ENCODE measurements at places on chromosomes 1 and 21.

DNA sequence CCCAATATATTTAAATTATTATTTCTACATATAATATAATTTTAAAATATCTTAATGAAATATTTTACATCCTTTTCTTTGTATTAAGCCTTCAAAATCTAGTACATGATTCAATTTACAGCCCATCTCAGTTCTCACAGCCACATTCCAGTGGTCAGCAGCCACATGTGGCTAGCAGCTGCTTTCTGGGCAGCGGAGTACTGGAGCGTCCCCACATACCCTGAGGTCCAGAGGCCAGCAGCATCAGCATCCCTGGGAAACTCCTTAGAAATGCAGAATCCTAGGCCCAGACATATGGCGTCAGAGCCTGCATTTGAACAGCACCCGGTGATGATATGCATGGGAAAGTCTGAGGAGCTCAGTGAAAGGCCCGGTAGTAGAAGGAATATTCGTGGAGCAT, 8.6 kb upstream of the LHX4 start:
- no peak for DNase-seq

DNA sequence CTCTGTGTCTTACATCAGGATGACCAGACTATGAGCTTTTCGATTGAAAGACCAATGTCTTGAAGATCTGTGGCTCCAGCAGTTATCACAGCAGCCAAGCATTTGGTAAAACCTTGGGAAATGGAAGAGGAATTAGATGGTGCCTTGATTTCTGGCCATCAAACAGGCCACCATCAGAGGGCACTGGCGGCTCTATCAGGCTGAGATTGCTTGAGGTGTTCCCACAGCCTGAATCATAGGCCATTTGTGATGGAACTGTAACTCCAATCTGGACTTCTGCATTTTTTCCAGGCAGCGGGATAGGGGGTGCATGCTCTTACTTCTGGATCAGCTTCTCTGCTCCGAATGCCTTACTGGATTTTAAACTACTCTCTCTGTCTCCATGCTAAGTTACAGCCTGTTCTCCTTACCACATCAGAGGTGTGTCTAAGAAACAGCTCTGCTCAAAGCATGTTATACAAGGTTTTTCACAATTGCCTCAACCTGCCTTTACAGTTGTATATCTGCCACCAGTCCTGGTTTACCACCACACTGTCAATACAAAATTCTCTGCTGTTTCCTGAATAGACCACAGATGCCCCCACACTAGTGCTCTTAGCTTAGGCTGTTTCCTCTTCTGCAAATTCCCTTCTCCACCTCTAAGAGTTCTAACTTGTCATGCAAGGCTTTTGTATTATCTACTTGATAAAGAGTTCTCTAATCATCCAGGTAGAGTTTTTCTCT, 180.9 kb downstream of the PTGER3 start:
- no peak for DNase-seq

DNA sequence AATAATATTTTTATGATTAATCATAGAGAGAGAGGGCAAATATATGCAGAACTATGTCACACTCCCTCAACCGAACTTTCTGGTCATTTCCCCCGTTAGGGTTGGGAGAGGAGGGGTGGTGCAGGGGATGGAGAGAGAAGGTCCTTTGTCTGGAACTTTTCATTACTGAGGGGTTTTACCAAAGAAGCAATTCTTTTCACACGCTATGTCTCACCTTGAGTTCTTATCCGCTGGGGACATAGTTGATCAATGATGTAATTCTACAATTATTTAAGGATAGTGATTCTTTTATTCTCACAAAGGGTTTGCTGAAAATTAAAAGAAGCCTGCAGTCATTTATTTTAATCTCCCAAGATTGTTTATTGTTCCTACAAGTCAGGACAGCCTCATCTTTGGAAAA, 98.3 kb upstream of the RUNX1 start:
- DNase-seq: no peak

DNA sequence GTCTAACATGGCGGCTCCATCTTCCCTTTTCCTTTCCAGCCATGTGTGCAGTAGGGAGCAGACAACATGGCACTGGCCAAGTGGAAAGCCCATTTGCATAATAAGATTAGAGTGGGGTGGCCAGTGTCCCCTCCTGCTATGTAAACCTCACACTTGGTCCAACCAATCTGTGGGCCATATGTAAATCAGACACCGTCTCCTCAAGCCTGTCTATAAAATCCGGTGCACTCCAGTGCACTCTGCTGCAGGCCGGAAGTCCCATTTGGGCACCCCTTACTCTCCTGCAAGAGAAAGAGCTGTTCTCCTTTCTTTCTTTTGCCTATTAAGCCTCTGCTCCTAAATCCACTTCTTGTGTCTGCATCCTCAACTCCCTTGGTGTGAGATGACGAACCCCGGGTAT, 44.1 kb downstream of the OLFML3 start:
- no peak for DNase-seq

DNA sequence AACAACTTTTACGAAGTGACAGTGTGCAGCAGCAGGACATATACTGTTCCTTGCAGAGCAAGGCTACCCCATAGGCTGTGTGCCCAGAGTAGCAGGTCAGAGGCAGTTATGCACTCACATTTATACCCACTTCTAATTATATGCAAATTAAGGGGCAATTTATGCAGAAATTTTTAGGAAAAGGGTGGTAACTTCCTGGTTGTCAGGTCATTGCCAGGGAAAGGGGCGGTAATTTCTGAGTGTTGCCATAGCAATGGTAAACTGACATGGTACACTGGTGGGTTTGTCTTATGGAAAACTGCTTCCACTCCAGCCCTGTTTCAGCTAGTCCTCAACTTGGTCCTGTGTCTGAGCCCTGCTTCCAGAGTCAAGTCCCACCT, 12.0 kb upstream of the SLAMF1 start:
- DNase-seq: no peak

DNA sequence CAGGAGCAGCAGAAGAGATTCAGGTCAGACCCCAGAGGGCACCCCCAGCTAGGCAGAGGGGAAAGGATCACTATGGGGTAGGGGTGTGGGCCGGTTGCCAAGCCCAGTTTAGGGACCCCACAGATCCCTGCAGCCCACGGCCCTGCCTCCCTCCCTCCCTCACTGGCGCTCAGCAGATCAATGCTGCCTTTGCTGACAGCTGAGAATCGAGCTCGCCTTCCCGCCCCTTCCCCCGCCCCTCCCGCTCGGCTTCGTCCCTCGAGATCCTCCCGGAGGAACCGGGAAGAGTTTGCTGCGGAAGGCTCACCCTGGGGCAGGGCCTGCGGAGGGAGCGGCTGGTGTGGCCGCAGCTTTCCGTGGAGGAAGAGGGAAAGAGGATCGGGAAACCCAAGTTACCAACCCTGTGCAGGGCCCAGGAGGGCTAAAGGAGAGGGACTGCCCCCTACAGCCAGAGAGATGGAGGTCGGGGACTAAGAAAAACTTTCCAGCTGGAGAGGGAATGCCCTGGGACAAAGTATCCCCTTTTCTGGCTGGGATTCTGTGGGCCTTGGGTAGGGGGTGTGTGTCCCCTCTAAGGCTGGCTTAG, 1.1 kb upstream of the KCNQ4 start:
- no peak for DNase-seq

DNA sequence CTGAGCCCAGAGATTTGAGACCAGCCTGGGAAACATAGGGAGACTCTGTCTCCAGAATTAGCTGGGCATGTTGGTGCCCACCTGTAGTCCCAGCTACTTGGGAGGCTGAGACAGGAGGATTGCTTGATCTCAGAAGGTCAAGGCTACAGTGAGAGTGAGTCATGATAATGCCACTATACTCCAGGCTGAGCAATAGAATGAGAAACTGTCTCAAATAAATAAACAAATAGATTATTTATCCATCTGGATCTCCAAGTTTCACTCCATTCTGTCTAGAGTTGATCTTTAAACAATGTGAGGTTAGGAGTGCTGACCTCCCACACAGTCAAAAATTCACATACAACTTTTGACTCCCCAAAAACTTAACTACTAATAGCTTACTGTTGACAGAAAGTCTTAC, 106.8 kb upstream of the PALMD start:
- no peak for DNase-seq

DNA sequence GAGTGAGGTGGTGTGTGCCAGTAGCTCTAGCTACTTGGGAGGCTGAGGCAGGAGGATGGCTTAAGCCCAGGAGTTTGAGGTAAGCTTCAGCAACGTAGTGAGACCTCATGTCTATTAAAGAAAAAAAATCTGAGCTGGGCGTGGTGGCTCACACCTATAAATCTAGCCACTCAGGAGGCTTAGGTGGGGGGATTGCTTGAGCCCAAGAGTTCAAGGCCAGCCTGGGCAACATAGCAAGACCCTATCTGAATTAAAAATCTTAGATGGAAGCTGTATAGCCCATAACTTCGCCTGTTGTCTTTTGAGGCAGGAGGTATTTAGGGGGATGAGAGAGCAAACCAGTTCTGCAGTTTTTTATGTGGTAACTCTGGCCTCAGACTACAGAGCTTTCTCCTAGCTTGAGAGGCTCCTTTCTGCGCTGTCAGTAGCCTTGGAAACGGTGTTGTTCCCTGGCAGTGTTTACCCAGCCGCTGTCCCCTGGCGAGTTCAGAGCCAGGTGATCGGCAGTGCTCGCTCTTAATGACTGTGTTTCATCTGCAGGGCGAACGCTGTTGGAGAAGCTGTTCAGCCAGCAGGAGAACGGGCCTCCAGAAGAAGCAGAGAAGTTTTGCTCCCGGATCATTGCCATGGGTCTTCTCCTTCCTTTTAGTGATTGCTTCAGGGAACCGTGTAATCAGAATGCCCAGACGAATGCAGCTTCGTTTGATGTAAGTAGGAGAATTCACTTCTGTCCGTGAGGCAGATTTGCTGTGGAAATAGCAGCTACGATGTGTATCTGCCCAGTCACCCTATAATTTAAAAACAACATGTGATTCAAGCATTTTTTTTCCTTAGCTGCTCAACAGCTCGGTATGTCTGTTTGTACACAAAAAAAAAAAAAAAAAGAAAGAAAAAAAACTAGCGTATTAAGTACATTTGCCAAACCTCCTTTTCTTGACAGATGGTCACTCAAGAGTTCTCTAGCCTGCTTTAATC, 31.2 kb downstream of the FMN2 start:
- DNase-seq: peak; percentile 94

DNA sequence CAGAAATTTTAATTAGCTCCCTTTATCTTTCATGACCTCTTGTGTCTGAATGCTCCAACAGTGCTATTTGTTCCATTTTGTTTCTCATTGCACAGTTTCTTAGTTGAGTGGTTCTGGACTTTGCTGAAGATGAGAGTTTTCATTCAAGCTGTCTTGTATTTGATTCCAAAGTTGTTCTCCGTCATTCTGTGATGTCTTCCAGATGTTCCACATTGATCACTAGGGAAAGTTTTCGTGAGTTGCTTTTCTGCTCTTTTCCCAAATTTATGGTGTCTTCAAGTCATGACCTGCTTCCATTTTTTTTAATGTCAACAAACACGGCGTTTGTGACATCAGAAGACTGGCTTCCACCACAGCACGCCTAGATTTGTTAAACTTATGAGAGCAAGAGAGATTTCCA, 575.5 kb downstream of the MRPL39 start:
- no peak for DNase-seq

DNA sequence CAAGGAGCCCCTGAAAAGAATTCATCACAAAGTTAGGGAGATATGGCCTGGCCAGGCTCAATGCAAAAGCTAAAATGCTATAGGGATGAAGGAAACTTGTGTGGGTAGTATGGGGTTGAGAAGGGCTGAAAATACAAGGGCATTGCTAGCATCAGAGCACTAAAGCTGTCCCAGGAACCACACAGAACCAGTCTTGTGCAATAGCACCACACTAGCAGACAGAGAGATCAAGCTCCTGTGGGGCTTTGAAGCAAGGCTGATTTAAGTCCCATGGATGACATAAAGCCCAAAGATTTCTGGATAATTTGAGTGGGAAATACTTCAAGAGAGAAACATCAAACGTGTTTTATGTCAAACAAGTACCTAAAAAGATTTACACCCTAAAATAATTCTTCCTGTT, 97.1 kb downstream of the VAV3 start:
- DNase-seq: no peak

DNA sequence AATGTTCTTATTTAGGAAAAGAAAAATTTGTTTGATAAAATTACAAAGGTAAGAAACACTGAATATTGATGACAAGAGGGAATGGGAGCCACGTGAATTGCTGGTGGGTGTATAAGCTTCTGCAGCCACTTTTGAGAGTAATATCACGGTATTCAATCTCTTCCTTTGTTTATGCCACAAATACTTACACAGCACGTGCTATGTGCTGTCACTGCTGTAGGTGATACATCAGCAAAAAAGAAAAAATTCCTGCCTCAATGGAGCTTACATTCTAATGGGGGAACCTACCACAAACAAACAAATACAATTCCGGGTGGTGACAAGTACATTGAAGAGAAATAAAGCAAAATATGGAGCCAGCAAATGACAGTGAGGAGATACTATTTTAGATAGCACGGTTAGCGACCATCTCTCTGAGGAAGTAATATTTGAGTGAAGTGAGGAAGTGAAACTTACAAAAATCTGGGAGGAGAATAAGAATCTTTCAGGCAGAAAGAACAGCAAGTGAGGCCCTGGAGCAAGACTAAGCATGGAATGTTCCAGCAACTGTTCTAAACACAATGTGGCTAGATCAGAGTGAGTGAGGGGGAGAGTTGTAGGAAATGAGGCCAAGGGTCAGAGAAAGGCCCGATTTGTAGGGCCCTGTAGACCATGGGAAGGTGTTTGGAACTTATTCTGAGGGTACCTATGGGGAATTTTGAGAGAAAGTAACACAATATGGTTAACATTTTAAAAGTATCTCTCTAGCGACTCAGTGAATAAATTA, 2.6 kb upstream of the FCRLB start:
- DNase-seq: no peak

- DNase-seq: no peak
Measured at GRCh38 chr1:116720364-116721038, 33.7 kb upstream of the CD2 start.

- DNase-seq: no peak
Measured at GRCh38 chr1:205377355-205377754, 20.6 kb upstream of the KLHDC8A start.

DNA sequence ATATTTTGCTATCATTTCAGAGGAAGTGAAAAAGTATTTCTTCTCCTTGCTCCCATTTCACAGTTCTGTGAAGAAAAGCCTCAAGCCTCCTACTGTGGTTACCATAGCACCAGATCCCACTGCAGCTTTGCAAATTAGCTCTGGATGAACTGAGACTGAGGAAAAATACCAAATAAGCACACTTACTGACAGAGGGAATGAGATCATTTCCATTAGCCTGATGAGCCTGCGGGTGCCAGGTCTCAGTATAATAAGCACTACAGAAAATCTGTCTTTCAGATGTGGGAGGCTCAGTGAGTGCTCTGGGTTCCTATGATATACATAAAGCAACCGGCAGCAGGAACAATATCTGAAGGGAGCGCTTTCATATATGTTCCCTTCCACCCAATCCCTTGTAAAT, 21.4 kb downstream of the XKR8 start:
- no peak for DNase-seq

GRCh38 chr1:22780696-22781095, 70.1 kb downstream of the EPHB2 start:
- DNase-seq: no peak

DNA sequence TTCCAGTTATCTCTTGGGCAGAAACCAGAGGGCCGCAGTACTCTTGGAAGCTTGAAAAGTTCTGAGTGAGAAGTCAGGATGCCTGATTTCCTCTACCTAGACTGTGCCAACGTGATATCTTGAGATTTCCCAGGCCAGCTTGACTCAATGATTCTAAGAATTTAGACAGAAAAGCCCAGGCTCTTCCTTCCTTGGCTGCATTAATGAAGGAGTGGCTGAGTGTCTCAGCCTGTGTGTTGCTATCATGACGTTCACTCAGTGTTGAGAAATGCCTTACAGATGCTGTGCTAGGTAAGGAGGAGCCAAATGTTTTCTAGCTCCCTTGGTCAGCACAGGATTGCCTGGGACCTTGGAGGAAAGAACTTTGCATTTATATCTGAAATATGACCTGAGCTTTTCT, 454.1 kb upstream of the USP24 start:
- no peak for DNase-seq

Measured in NCI-H774 (cell line).